ENCODE measurements at places on chromosomes 3 and 15. TPM values are rescaled to one million over a fixed set of nuclear protein-coding genes. Genes with fewer than 3 reads are reported as not detected.

FGF12 gene
- not detected for total RNA-seq

ROPN1 gene
- not detected for total RNA-seq

MESP1 gene
- total RNA-seq = 4.6 TPM

- no peak overlapping the region for H3K4me3 ChIP-seq
- no peak for DNase-seq
- no peaks in the 10 kb centered on the region for H3K36me3 ChIP-seq
- H3K27me3 ChIP-seq = no peaks in the 10 kb centered on the region
These were observed 152.0 kb downstream of the EPHA6 start for GRCh38 chr3:96966181-96966929.

- no peaks in the 10 kb centered on the region for H3K36me3 ChIP-seq
- no peak overlapping the region for H3K4me3 ChIP-seq
- no peak overlapping the region for H3K27ac ChIP-seq
- no peak for DNase-seq
- H3K4me1 ChIP-seq = peaks cover 17% of the 10 kb centered on the region
These were observed 7.6 kb downstream of the MYO9A start for GRCh38 chr15:72110355-72110754.
